ENCODE measurements at places on chromosomes 16 and 17.

DNA sequence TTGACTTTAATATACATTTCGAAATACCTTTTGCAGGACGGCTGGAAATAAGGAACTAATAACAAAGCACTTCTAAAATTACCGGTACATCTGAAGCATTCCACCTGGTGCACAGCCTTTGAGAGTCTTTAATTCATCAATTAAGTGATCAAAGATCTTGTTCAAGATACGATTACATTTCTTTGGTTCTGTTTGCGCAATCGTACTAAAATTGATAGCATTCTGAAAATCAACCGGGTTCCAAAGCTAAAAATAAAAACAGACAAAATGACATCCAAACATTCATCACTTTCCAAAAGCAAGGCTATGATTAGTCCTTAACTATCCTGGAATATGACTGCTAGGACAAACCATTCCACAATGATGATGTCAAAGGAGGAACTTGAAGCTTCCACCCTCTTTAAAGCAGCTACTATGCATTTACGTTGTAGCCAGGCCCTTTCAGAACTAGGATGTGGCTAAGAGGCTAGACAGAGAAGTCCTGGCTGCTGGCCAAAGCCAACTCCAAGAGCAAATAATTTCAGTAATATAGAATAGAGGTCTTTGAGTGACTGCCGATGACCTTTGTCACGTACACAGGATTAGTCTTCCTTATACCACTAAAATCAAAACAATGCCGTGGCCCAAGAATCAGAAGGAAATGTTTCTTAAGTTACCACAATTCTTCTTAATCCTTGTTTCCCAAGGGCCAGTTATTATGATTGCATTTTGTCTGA is 299.8 kb upstream of the PSMD7 start:
- no peak for DNase-seq

- no peak for DNase-seq
Measured at GRCh38 chr17:61150686-61151299, 248.8 kb upstream of the TBX2 start.

GRCh38 chr16:83244057-83244456 is 563.7 kb upstream of the HSBP1 start:
- no peak for DNase-seq

- DNase-seq: no peak
Measured at GRCh38 chr16:78196502-78196901, 97.0 kb downstream of the WWOX start.

- DNase-seq: no peak
Measured at GRCh38 chr17:7710301-7710700, 5.3 kb downstream of the EFNB3 start.

DNA sequence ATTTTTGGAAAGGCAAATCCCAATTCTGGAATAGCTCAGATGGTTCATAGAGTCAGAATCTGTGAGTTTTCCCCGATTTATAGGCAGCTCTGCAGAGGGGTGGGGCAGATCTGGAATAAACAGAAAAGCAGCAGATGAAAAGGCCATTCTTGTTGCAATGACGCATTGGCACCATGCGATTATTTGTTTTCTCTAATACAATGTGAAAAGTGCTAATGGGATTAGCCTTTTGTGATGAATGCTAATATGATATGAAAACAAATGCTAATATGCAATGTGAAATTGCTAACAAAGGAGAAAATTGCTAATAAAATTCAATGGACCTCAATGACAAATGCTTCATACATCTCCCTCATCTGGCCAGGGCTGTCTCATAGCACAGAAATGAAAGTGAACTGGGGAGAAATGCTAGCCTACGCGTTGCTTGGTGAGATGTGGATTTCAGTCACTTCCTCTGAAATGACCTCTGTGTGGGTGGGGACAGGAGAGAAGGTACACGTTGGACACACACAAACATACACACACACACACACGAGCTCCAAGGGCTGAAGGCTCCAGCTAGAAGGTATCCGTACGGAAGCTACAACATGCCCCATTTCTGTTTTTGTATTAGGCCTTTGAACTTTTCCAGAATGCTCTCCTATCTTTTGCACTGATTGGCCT is 394.5 kb downstream of the XYLT1 start:
- no peak for DNase-seq

GRCh38 chr17:48543107-48543853 is 1.6 kb downstream of the HOXB2 start:
- DNase-seq: no peak

DNA sequence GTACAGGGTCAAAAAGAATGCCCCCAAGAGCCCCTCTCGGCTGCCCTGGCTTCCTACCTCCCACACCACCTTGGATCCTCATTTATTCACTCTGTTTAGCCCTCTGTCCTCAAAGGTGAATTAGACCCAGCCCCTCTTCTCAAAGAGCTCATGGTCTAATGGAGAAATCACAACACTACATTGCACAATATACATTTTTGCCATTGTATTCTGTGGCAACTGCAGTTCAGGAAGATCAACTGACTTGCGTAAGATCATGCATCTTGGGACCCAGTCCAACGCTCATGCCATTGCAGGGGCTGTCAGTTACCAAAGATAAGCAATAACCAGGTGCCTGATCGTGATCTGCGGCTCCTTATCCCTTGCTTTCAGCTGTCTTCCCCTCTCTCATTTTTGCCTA is 1.4 kb downstream of the KRT38 start:
- DNase-seq: no peak

- DNase-seq: no peak
Measured at GRCh38 chr16:14366974-14367707, 262.9 kb downstream of the PARN start.

- no peak for DNase-seq
Measured at GRCh38 chr16:86020971-86021370, 122.0 kb downstream of the IRF8 start.

GRCh38 chr16:78211946-78212345 is 112.5 kb downstream of the WWOX start:
- no peak for DNase-seq

GRCh38 chr17:42287977-42288802 is at the start of gene STAT5A:
STAT5A (plus strand) TSS chr17:42288498; CDS start chr17:42289412, 914 bp downstream.
- no peak for DNase-seq

GRCh38 chr16:69244336-69244735 is 57.4 kb downstream of the SNTB2 start:
- no peak for DNase-seq

DNA sequence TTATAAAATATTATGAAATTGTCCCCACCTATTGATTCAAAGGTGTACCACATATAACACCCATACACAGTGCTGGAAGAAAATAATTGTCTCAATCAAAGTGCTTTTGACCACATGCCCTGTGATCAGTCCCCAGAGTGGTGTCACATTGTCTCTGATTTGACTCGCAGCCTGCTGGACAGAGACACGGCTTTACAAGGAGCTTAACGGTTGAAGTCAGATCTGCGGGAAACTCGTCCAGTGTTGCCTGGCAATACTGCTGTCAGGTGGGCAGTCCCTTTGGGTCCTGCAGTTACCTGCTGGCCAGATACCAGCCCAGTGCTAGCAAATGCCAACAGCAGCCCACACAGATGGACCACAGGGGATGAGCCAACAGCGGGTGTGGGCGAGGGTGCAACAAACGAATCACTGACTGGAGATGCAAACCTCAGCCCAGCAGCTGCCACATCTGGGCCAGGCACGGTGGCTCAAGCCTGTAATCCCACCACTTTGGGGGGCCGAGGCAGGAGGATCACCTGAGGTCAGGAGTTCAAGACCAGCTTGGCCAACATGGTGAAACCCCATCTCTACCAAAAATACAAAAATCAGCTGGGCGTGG is 26.2 kb upstream of the SSTR2 start:
- no peak for DNase-seq

GRCh38 chr17:43615330-43616028 is 46.2 kb downstream of the MEOX1 start:
- DNase-seq: no peak

GRCh38 chr16:50671644-50672260 is 9.4 kb downstream of the SNX20 start:
- DNase-seq: peak; percentile 37

DNA sequence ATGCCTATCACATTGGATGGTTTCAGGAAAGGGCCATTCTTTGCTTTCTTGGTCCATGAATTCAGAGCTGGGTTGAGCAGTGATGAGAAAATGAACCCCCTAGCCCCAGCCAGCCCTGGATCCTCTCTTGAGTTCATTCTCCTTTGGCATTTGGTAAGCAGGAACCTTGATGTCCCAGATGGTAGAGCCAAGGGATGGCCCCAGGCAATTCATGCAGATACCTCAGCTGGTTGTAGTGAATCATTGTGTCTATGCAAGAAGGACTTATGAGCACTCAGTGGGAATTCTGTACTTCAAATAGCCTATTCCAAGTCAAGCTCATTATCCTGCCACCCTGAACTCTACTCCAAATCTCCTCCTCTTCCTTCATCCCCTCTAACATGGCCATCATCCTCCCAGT is 412.7 kb downstream of the UTP18 start:
- DNase-seq: no peak

GRCh38 chr17:77548967-77549366 is 408.2 kb downstream of the SEC14L1 start:
- no peak for DNase-seq

- no peak for DNase-seq
Measured at GRCh38 chr17:51860954-51861561, 297.5 kb downstream of the CA10 start.

DNA sequence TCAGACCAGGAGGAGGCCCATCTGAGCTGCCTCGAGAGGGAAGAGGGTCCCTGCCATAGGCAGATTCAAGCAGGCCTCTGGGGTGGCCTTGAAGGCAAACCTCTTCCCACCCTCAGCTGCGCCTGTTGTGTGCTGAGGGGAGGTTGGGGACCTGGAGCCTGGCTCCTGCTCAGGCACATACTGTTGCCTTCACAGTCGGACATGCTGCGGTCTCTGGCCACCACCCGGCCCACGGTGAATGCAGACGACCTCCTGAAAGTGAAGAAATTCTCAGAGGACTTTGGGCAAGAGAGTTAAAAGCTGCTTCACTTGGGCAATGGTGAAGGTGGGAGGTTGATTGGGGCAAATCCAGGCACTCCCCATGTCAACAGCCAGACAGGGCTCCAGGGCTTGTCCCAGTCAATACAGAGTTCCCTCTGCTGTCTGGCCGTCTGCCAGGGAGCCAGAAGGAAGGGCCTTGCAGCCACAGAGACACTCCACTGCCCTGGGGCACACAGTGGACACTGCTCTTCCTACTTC is 6.3 kb downstream of the PDF start:
- no peak for DNase-seq

GRCh38 chr17:64024781-64025731 is 4.6 kb upstream of the ICAM2 start:
- no peak for DNase-seq

DNA sequence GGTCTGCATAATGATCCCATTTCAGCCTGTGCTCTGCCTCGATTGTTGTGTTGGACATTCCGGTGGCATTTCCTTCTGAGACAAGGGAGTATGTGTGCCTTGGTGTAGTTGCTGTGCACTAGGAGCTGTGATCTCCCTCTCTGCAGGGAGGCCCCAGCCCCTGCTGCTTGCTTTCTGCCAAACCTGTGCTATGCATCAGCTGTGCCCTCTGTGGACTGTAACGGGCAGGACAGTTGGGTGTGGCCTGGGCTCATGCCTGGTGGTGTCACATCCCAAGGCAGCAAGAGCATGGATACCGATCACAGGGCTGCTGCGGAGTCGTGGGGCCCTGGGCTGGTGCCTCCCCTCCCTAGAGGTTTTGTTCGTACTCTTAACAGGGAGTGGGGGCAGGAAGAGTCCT is 3.8 kb upstream of the JPT2 start:
- no peak for DNase-seq

DNA sequence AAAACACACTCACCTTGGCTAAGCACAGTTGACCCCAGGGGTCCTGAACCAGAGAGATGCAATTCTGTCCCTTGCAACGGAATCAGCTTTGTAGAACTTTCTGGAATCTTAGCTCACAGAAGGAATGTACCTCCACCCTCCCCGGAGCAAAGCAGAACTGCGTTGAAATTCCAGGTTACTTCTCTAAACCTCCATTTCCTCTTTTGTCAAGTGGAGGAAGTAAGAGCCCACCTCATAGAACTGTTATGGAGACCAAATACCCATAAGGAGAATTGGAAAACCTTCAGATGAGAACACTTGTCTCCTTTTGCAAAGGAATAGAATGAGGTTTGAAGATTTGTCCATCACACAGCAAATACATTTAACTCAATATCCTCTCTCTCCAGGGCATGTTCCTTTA is 86.6 kb upstream of the RBBP6 start:
- no peak for DNase-seq

DNA sequence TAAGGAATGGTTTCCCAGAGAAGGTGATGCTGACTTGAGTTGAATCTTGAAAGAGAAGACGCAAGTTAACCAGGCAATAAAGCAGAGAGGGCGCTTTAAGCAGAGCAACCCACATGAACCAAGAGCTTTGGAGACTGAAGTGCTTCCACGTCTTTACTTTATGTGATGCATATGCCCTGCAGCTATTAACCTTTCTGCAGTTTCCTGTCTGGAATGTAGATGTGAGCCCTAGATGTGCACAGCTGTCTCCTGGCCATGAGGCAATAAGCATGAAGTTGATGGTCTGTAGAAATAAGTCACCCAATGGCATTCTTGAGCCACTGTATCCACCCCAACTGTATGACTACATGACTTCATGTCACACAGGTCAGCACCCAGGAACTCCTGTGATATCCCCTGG is 5.7 kb upstream of the CHST4 start:
- DNase-seq: no peak

DNA sequence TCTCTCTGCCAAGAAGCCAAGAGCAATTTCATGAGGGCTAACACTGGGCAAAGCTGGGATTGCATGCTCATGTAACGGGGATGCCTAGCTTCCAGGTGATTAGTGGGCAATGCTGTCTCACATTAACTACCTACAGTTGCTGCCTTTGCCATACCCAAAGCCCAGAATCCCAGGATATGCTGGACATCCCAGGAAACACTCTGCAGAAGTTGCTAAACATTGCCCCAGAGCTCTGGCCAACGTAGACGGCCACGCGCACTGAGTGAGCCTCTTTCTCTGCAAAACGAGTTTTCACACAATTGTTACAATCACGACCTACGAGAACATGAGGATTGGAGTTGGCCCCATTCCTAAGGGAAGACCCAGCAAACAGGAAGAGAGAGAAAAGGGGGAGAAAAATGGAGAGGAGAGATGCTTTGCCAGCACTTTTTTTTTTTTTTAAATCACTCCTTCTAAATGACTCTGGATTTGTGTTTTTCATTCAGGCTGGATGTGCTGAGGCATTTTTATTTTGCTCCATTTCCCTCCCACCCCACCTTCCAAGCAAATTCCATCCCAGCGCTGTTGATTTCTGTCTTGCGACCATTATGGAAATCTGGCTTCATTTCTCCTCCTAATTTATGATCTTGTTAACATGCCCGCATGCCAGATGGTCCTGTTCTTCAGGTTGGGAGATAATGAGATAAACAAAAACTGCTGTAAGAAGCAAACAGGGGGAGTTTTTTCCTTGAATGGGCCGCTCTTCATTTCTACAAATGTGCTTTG is 112.8 kb upstream of the DNAH9 start:
- no peak for DNase-seq

- peak; percentile 22 for DNase-seq
Measured at GRCh38 chr16:49281843-49282642, 405 bp upstream of the CBLN1 start.

- DNase-seq: no peak
Measured at GRCh38 chr16:75584108-75584507, 17.9 kb downstream of the GABARAPL2 start.

- no peak for DNase-seq
Measured at GRCh38 chr17:67421869-67422273, 44.8 kb downstream of the PITPNC1 start.

All from activated CD4-positive, alpha-beta T cell treated with anti-CD3 and anti-CD28 coated beads for 24 hours (primary cell).